ENCODE measurements at places on chromosomes 13 and 19.

DNA sequence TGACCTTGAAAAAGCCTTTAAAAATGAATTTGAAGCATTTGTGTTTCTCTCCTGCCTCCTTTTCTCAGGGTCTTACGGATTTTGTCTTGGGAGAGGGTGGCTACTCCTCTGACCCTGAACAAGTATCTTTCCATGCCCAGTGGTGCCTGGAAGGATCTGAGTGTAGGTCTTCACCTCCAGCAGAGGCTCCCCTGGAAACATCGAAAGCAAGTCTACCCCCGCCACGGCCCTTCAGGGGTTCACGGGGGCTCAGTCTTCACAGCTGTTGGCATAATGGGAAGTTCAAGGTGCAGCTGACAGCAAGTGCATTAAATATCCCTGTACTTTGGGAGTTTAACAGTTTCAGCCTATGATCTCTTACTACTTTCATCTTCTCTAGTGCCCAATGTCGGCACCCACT is 42.7 kb upstream of the SLC15A1 start:
- DNase-seq = no peak

GRCh38 chr13:100827489-100828176 is 153.0 kb upstream of the TMTC4 start:
- DNase-seq = no peak

DNA sequence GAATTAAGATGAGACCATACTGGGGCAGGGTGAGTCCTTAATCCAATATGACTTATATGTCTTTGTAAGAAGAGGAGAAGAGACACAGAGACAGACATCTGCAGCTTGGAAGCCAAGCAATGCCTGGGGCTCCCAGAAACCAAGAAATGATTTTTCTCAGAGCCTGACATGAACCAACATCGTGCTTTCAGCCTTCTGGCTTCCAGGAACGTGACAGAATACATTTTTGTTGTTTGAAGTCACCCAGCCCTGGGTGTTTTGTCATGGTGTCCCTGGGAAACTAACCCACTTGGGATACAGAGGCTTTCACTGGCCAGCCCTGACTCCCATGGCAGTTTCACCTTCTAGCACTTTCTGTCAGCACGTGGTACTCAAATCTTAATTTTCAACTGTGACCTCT is 95.3 kb upstream of the SLC10A2 start:
- no peak for DNase-seq

- no peak for DNase-seq
Measured at GRCh38 chr19:57165846-57166245, 1.4 kb downstream of the DUXA start.

DNA sequence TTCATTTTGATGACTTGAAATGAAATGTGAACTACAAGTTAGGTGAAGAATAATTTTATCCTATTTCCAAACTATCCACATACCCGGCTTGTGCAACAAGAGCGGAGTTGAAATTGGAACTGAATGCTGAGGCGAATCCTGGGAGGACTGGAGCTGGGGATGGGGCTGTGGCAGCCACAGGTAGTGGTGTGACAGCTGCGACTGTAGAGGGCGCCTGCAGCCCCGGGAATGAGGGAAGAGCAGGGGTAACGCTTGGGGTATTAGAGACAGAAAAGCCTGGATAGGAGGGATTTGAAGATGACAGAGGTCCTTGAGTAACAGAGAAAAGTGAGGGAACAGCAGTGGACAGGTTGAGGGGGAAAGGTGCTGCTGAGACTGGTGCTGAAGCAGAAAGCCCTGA is 22.0 kb upstream of the STOML3 start:
- DNase-seq = no peak

GRCh38 chr19:44644402-44645016 is 799 bp downstream of the PVR start:
- DNase-seq = no peak

DNA sequence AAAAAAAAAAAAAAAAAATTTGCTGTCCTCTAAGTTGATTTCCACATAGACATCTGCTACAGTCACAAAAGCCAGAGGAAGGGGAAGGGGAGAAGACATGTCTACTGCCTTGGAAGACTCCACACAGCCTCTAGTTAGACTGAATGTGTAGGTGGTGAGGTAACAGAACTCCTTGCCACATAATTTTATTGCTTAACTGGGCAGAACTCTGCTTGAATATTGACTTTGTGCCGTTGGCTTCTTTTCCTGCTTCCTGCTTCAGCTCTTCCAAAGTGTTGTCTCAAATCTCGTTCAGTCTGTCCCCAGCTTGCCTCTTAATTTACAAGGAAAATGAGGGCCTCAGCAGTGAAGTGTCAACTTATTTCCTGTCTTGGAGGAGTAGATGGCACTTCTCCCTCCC is 37.1 kb downstream of the ESD start:
- no peak for DNase-seq

GRCh38 chr13:104137416-104137815 is 1071.2 kb upstream of the SLC10A2 start:
- no peak for DNase-seq

DNA sequence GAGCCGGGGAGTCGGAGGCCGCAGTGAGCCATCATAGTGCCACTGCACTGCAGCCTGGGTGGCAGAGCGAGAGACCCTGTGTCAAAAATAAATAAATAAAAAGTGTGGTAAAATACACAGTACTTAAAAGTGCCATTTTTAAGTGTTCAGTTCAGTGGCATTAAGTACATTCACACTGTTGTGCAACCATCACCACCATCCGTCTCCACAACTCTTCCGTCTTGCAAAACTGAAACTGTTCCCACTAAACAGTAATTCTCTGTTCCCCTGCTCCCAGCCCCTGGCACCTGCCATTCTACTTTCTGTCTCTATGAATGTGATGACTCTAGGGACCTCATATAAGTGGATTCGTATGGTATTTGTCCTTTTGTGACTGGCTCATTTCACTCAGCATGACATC is 13.3 kb downstream of the SLC25A42 start:
- no peak for DNase-seq

GRCh38 chr19:43777163-43777695 is 3.5 kb downstream of the KCNN4 start:
- DNase-seq = no peak

GRCh38 chr19:10228393-10228792 is 2.7 kb downstream of the S1PR2 start:
- DNase-seq = no peak

DNA sequence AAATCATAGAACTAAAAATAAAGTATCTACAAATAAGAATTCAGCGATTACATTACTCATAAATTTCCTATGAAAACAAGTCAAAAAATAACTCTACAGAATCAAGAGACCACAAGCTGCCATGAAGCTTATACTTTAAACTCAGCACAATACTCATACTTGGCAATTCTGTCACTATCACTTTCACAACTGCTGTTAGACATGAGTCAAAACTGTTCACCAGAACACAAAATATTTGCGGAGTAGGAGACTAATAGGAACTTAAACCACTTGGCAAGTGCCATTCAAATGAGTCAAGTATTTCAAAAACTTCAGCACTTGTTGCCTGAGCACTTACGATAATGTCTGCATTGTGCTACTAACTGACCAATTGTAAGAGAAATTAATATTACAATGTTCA is 387.8 kb upstream of the GPC6 start:
- DNase-seq = no peak

DNA sequence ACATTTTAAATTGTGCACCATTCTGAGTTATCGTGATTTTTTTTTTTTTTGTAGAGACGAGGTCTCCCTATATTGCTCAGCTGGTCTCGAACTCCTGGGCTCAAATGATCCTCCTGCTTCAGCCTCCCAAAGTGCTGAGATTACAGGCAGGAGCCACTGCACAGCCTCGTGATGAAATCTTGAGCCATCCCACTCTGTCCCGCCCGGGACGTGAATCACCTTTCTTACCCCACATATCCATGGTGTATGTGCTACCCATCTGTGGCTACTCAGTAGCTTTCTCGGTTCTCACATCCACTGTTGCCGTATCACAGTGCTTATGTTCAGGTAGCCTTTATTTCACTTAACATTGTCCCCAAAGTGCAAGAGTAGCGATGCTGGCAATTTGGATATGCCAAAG is 26.5 kb downstream of the PAK4 start:
- DNase-seq = no peak

GRCh38 chr13:25067064-25067463 is 28.9 kb upstream of the PABPC3 start:
- DNase-seq = no peak

DNA sequence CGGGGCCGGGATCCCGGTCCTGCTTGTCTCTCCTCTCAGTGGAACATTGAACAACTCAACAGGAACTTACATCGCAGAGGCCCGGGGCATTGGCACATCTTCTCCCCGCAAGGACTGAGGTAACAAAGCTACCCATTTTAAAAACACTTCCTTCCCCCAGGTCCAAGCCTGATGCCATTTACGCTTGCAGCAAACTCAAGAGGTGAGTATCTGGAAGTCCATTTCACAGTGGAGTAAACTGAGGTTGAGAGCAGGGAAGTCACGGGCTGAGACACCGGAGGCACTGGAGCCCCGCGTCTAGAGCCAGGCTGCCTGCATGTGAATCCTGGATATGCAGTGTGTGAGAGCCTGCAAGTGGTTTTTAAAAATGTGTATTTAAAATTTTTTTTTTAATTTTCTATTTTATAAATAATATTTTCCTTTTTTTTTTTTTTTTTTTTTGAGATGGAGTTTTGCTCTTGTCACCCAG is 492 bp upstream of the PGLYRP1 start:
- DNase-seq = no peak

- DNase-seq = no peak
Measured at GRCh38 chr19:5321851-5322681, 18.5 kb downstream of the PTPRS start.

GRCh38 chr13:26983543-26984320 is 187.9 kb downstream of the USP12 start:
- no peak for DNase-seq

DNA sequence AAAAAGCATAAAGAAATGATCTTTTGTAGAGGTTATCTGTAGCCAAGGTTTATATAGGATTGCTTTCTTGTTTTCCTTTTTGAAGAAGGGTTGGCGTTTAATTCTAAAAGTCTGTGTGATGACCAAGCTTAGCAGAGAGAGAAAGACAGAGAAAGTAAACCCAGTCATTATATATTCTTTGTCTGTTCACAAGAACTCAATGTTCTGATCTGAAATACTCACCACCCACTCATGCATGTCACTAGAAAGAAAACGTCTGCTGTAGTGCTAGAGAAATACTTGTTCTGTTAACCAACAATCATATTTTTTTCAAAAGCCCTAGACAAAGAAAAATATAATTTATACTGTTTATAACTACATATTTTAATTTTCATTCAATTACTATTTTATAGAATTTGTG is 173.7 kb upstream of the SLITRK5 start:
- no peak for DNase-seq

DNA sequence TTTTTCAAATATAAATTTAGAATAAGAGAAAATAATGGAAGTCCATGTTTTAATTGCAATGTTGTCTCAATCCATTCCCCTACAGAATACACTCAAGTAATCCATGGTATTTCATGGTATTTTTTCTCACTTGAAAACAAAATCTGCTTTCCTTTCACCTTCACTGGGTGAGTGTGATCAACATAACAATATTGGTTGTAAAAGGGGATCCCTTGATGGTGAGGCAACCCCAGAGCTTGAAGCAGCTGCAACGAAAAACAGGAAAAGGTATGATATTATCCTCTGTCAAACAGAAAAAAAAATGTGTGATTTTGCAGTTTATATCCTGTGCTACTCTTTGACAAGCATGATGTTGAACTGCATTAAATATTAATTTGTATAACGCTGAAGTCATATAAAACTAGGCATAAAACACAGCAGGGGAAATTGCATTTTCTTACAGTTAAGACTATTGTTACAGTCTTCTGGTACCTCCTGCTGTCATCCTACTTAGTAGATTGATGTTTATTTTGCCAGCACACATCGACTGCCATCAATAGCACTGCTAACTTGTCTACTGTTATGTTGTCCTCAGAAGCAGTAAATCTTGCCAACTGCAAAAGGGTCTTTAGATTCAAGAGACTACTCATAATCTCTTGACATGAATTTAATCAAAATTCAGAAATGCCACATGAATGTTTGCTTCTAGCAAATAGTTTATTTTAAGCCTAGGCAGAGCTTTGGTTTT is 373.1 kb upstream of the MIR17HG start:
- no peak for DNase-seq

GRCh38 chr19:16235811-16236652 is 38.3 kb downstream of the AP1M1 start:
- DNase-seq = no peak

- DNase-seq = no peak
Measured at GRCh38 chr13:45748941-45749759, 47.0 kb downstream of the CBY2 start.

- DNase-seq = no peak
Measured at GRCh38 chr19:1402411-1403070, 1.2 kb upstream of the GAMT start.

- DNase-seq = no peak
Measured at GRCh38 chr13:114155320-114155719, 22.9 kb upstream of the RASA3 start.

- DNase-seq = no peak
Measured at GRCh38 chr13:51234676-51235075, 12.5 kb downstream of the FAM124A start.

DNA sequence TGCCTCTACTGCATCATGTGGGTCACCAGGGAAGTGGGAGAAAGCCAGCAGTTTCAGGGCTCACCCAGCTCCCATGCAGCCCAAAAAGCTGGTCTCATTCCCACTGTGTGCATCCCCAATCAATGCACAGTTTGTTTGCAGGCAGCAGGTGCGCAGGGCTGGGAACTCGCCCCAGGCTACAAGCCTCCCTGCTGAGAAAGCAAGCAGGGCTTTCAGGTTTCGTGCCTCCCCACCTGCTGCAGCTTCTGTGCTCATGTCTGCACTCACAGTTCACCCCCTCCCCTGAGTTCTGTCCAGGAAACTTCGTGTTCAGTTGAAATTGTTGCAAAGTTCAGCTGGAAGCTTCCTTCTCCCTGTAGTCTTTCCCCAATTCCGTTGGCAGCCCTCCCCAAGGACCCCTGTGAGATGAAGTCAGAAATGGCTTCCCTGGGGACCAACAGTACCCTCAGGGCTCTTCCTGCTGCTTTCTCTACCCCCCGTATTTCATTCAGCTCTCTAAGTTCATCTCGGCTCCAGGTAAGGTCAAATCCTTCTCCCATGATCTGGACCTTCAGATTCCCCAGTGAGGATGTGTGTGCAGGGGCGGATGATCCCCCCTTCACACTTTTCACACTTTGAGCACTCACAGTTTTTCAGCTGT is 10.3 kb upstream of the KLK3 start:
- no peak for DNase-seq

Data from keratinocyte (primary cell).